Caki2 (cell line): ENCODE measurements at places on chromosomes 2 and 18.

DNA sequence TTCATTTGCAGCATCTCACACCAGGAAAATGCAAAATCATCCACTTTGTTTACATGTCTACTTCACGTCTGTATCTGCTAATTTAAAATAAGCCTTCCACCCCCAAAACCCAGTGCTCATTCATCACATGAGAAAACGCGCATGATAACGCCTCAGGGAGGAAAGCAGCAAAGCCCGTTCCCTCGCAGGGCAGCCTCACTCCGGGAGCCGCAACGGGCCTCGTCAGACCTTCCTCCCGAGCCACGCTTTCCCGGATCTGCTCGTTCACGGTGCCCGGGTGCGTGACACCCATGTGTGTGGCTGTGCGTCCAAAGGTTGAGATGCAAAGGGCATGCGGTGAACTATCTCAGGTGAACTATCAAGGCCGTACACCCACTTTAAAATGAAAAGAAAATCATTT is 59.8 kb downstream of the NDUFA10 start:
- no peak for DNase-seq

- no peak for DNase-seq
Measured at GRCh38 chr2:231470246-231470900, 6.1 kb upstream of the NCL start.

DNA sequence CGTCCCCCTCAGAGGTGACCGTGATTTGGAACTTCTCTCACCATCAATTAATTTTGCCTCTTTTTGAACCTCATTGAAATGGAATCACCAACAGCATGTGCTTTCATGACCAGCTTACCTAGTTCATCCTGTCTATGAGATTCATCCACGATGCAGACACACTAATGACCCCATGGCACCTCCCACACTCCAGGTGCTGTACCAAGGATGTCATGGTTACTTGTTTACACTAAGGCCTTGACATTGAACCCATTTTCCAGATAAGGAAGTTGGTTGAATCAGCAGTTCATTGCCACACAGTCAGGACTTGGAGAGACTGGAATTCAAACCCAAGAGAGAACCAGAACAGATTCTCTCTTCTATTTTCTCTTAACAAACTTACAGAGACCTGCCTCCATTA is 139.0 kb downstream of the ZFP36L2 start:
- no peak for DNase-seq

DNA sequence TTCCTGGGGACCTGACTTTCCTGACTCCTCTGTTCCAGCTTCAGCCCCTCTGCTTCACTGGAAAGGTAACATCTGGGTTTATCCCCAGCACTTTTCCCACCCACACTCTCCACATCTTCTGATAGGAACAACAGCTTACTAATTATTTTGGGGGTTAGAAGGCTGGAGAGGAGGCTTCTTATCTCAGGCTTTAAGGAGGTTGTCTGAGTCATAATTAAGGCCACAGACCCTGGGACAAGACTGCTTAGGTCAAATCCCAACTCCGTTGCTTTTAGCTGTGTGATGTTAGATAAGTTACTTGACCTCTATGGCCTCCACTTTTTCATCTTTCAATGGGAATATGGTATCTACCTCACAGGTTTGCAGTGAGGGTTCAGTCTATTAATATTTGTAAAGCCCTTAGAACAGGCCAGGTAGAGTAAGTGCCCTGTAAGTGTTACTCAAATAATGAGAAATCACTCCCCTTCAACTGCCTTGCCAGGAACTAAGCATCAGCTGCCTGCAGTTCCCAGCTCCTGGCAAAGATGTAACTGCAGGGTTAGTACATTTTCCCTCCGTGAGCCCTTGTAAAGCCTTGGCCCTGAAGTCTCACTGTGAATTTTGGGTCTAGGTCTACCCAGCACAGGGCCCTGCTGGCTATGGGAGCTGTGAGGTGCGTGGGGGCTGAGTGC is 123.6 kb downstream of the MTX2 start:
- no peak for DNase-seq

DNA sequence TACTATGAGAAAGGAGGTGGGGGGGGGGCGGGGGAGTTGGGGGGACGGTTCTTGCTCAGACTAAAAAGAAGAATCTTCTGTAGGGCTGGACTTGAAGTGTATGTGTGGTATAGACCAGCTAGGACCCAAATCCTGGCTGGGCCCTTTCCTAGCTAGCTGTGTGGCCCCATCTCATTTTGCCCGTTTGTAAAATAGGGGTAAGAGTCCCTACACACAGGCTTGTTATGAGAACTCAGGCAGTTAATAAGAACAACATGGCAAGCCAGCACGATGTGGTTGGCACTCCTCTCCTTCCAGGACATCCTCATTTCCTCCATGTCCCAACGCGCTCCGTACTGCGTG is 1.1 kb downstream of the EVA1A start:
- DNase-seq, result no peak

GRCh38 chr2:9655441-9656269 is 24.9 kb upstream of the YWHAQ start:
- DNase-seq, result peak; percentile 46

- no peak for DNase-seq
Measured at GRCh38 chr2:141778315-141778835, 352.4 kb downstream of the LRP1B start.

GRCh38 chr2:31415421-31415820 is 879 bp upstream of the XDH start:
- DNase-seq, result peak; percentile 33

- DNase-seq, result peak; percentile 7
Measured at GRCh38 chr2:48112911-48113680, 206.8 kb upstream of the FBXO11 start.

DNA sequence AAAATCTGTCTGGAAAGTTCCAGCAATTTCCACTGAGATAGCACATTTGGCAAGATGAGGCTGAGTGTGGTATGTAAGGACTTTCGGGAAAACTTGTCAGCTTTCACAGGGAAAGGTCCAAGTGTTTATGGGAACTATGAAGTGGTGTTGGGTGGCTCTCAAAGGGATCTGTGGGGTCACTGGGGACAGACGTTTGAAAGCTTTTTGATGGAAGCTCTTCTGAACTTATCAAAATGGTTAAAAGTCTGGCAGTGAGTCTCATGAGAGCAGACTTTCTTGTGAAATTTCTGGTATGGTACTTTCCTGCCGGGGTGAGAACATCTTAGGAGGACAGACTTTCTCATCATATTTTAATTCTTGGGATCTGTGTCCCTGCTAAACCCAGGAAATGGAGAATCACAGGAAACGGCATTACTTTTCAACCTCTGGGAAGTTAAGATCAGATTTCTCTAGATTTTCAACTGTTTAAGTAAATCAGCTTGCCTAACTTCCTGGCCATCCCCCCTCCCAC is 546.3 kb upstream of the ZEB2 start:
- no peak for DNase-seq

- DNase-seq, result no peak
Measured at GRCh38 chr2:11831415-11831814, 85.0 kb downstream of the LPIN1 start.

- no peak for DNase-seq
Measured at GRCh38 chr2:146602383-146602782, 1242.4 kb upstream of the ACVR2A start.

GRCh38 chr2:110900191-110900590 is 167.8 kb downstream of the ACOXL start:
- no peak for DNase-seq

GRCh38 chr2:236574424-236575145 is 5.0 kb downstream of the ACKR3 start:
- DNase-seq, result no peak

DNA sequence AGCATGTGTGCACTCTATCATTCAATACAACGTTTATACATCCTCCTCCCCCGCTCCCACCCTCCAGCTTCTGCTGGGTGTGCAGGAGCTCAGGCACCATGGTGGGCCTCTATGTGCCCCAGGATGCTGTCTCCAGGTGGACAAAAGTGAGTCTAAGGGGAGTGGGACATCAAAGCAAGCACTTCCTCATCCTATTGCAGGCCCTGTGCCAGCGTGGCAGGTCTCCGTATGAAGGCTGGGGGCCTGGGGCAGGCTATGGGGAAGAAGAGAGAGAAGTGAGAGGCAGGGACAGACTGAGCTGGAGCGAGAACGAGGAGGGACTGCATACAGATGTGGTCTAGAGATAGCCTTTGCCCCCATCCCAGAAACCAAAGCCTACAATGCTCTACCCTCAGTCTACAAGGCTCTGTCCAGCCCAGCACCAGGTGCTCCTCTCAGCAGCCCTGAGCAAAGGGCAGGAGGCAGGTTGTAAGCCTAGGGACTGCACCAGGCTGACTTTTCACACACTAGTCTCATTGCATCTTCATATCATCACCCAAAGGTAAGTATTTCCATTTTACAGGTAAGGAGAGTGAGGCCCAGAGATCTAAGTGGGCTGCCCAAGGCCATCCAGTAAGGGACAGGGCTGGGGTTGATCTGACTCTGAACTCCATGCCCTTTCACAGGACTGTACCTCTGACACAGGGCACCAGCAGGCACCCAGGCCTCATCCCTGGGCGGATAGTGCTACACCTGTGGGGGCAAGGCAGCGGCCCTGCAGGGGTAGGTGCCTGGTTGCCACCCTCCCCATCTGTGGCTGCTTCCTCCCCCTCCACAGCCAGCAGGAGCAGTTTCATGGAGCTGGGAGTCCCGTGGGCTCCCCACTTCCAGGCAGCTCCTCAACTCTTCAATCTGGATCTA is 14.0 kb upstream of the ARID5A start:
- no peak for DNase-seq

DNA sequence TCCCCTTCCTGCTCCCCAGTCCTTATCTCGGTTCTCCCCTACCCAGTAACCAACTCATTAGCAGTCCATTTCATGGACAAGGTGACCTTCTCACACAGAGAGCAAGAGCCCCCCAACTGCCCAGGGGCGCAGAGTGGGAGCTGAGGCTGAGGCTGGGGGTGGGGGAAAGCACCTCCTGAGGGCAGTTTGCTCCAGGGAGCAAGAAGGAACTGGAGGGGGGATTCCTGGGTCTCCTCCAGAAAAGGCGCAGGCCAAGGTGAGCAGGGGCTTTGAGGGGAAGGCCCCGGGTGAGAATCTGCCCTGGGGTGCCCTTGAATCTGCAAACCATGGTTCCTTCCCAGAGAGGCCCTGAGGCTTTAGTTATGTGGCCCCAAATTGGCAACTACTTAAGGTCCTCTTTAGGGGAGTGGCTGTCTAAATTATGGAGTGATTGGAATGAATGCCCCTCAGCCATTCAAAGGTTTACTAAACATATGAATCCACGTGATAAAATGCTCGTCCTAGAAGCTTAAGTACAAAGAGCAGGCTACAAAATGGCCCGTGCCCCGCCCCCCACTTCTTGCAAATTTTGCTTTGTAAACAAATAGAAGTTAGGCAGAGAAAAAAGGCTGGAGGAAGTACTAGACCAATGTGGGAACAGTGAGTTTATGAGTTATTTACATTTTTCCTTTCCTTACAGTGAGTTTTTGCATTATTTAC is 123.5 kb upstream of the HS6ST1 start:
- no peak for DNase-seq

GRCh38 chr2:6526093-6526824 is 339.4 kb downstream of the CMPK2 start:
- DNase-seq, result peak; percentile 44

GRCh38 chr2:86562485-86562921 is 740 bp downstream of the CHMP3 start:
- no peak for DNase-seq

GRCh38 chr2:225502971-225503370 is 103.5 kb downstream of the NYAP2 start:
- no peak for DNase-seq

GRCh38 chr2:96347395-96347794 is 11.8 kb downstream of the NCAPH start:
- no peak for DNase-seq

DNA sequence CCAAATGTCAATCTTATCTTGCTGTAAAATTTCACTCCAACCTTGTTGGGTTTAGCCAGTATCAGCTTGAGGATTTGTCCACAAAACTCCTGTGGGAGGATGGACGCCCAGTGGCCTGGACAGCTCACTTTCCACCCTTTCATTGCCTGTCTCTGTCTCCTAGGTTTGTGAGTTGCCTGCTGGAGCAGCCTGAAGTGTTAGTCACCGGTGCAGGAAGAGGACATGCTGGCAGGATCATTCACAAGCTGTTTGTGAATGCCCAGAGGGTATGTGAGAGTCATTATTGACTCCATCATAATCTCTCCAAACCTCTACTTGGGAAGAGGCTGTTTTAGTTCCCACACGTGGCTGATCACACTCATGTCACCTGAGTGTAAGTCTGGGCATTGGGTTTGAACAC is 112.3 kb downstream of the RAB3GAP1 start:
- DNase-seq, result peak; percentile 41

DNA sequence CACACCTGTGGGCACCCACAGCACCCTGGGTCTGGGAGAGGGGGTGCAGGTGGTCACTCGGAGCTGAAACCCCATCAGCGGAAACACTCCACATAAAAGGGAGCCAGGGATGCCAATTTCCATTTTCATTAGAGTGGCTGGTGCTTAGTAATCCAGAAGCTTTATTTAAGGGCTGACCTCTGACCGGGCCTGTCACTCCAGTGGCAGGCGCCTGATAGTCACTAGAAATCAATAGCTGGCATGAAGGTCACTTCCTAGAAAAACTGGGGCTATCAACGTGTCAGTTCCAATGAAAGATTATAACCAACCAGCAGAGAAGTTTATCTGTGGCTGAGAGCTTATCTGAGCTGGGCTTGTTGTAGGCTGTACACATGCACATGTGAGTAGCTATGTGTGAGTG is 333.7 kb upstream of the SKOR2 start:
- no peak for DNase-seq

- no peak for DNase-seq
Measured at GRCh38 chr2:19854596-19855541, 46.9 kb downstream of the TTC32 start.
